Adrenal gland (tissue), 19 donors: ENCODE measurements at places on chromosomes 3 and 15. TPM values are rescaled to one million over a fixed set of nuclear protein-coding genes. Genes with fewer than 3 reads are reported as not detected.

DNA sequence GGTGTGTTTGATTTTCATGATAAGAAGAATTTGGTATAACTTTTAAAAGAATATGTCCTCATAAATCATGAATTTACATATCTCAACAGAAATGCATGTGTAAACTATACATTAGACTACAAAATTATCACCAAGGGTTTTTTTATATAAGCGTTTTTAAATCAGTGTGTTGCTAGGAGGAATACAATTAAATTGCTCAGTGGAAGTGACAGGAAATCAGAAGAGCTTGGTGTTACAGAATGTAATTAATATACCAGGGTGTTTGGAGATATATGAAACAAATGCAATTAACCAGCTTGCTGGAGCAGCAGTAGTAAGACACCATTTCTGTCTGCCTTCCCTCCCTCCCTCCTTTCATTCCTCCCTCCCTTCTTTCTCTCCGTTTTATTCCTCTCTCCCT, 2.4 kb downstream of the ROBO2 start:
- DNase-seq: no peak

Gene TTLL13
- not detected for total RNA-seq

- no peak for DNase-seq
Observed at GRCh38 chr3:47041114-47041513, 61.6 kb downstream of the NBEAL2 start.

DNA sequence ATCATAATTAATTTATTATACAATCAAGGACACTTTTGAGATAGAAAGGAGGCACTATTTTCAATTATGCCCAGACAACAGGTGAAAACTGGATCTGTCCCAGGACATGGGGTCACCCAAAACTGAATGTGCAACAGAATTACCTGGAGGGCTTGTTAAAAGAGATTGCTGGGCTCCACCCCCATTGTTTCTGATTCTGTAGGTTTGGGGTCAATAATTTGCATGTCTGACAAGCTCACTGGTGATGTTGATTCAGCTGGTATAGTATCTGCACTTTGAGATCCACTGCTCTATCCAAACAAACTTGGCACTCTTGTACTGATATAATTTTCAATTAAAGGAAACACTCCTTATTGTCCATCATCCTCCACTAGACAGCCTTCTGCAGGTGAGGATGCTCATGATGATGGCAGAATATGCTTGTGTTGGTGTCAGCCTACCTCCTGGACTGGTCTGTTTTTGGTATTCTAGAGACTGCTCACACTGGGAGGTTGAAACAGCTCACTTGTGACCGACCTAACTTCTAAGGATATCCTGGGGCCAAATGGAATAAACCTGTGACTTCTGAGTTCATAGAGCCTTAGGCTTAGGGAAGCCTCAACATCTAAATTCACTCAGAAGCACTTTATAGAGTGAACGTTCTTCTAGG, 2.2 kb downstream of the P2RY14 start:
- no peak for DNase-seq

GRCh38 chr3:142237891-142238290, 12.5 kb upstream of the GK5 start:
- DNase-seq: no peak

Gene ARPIN
- 18.2 TPM for total RNA-seq

Gene SLCO3A1
- 22.2 TPM for total RNA-seq

- DNase-seq: no peak
Observed at GRCh38 chr3:18758047-18758704, 333.0 kb upstream of the SATB1 start.

GRCh38 chr3:67245545-67245944, 247.4 kb downstream of the KBTBD8 start:
- no peak for DNase-seq

Gene CTXN2
- not detected for total RNA-seq

Gene STAC
- total RNA-seq: 5.3 TPM

DNA sequence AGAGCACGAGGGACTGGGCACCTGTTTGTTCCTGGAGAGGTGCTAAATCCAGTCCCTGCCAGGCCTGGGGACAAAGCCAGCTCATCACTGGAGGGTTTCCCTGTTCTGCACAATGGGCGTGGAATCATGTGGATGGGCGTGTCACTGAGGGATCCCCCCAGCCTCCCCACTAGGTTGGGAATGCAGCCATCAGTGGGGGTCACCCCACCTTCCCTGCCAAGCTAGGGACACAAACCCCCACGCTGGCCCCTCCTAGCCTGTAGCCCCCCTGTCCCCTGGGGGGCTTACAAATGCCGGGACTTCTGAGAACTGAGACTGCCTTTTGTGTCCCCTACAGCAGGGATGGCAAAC, 61.9 kb downstream of the NSMCE3 start:
- DNase-seq: no peak

- DNase-seq: no peak
Observed at GRCh38 chr3:128009952-128010846, 42.0 kb upstream of the SEC61A1 start.

- no peak for DNase-seq
Observed at GRCh38 chr3:156098437-156099035, 21.8 kb upstream of the KCNAB1 start.

Gene NEK10
- 0.80 TPM for total RNA-seq

Gene ANAPC13
- total RNA-seq: 51.4 TPM
